ENCODE measurements at places on chromosomes 7 and 10. TPM values are rescaled to one million over a fixed set of nuclear protein-coding genes. Genes with fewer than 3 reads are reported as not detected.
A peak's percentile ranks its signal among the peaks of the same experiment; 100 is the strongest.

ENKUR gene
- not detected for total RNA-seq

SFTPA1 gene
- total RNA-seq, result not detected

MACC1 gene
- 6.2 TPM for total RNA-seq

HOXA6 gene
- total RNA-seq, result 0.49 TPM

GPR85 gene
- total RNA-seq, result not detected

SCIN gene
- 0.49 TPM for total RNA-seq

NUTM2B gene
- total RNA-seq, result 0.80 TPM

AGAP4 gene
- total RNA-seq, result 35.4 TPM

LIPF gene
- total RNA-seq, result not detected

GIMAP4 gene
- 0.27 TPM for total RNA-seq

FAM170B gene
- total RNA-seq, result not detected

NKX1-2 gene
- total RNA-seq, result not detected

DNA sequence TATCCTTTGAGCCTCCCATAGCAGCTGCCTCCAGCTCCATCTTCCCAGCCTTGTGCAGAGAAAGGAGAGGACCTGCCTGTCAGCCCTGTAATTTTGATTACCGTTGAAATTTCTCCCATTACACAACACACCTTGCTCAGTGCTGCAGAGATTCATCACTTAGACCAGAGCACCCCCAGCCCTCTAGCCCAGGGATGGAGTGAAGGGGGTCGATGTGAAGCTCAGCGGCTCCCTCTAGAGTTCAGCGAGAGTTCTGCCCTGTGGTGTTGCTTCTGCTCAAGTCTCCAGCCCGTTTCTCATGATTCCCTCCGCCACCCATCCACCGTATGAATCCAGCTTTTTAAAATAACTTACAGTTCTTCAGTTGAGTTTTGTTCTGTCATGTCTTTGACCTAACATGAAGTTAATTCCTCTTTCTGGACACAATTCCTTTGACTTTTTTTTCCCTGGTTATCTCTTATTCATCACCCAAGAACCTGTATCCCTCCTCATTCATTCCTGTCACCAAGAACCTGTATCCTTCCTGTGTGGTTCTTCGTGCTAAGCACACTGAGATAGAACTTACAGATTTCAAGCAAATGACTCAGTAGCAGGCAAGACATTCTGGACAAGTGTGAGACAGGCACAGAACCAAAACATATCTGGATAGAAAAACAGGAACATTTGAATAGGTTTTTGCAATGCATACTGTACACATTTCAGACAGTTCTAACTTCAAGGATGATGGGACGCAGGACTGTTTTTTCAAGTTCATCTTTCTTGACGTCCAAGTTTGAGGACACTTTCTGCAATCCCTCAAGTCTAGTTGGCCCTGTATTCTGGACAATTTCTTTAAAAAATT lies 35.0 kb upstream of the ZNF32 start:
- no peaks in the 10 kb centered on the region for H3K27me3 ChIP-seq
- H3K36me3 ChIP-seq, result no peaks in the 10 kb centered on the region
- DNase-seq, result no peak
- H3K27ac ChIP-seq, result no peak overlapping the region

- H3K27me3 ChIP-seq, result no peaks in the 10 kb centered on the region
- H3K27ac ChIP-seq, result no peak overlapping the region
- H3K4me1 ChIP-seq, result peaks cover 23% of the 10 kb centered on the region
- no peaks in the 10 kb centered on the region for H3K36me3 ChIP-seq
- peak; percentile 58 for DNase-seq
These were observed 177.6 kb upstream of the NAMPT start for GRCh38 chr7:106462365-106462859.

GRCh38 chr7:130490888-130491804 lies 739 bp upstream of the MEST start:
- H3K27ac ChIP-seq, result no peak overlapping the region
- no peaks in the 10 kb centered on the region for H3K36me3 ChIP-seq
- H3K27me3 ChIP-seq, result no peaks in the 10 kb centered on the region
- H3K4me3 ChIP-seq, result no peak overlapping the region
- peak; percentile 44 for DNase-seq

DNA sequence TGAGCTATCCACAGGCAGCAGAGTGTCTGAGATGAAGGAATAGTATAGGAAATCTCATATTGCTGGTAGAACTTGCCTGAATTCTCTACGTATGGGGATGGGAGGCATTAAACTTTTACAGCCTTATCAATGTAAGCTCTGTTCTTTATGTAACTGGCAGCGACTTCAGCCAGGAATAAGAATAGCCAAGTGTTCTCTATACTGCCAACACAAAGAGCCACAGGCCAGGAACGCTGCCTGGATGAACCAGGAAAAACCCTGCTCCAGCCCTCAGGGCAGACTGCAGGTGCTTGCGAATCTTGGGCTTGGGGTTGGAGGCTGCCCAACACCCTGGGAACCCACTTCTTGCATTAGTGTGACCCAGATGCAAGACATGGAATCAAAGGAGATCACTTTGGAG lies 6.1 kb upstream of the OLAH start:
- no peaks in the 10 kb centered on the region for H3K4me1 ChIP-seq
- H3K27ac ChIP-seq, result no peak overlapping the region
- H3K36me3 ChIP-seq, result no peaks in the 10 kb centered on the region
- H3K4me3 ChIP-seq, result no peak overlapping the region

DNA sequence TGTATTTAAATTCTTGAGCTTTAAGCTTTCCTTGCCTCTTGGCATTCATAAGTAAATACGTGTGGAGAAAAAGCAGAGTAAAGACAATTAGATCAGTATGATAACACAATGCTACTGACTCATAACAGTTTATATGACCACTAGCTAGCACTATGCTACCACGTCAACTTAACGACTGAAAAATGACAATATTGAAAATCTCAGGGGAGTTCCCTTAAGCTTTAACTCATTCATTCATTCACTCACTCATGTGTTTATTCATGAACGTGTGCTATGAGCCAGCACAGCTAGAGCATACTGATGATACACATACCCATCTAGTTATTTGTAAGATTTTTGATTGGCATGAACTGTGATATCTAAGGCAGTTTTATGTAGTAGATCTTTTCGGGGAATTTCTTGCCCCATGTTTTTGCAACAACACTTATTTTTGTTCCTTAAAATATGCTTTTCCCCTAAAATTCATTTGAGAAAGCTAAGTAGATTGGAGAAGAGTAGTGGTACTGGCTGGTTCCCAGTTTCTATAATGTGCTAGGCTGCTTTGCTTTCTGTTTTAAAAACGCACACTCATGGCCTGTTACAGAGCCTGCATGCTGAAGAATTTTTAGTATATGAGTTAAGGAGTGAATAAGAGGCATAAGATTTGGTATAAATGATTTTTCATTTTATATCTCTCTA lies 57.4 kb upstream of the ACBD5 start:
- H3K36me3 ChIP-seq, result no peaks in the 10 kb centered on the region
- H3K4me1 ChIP-seq, result no peaks in the 10 kb centered on the region
- H3K27ac ChIP-seq, result no peak overlapping the region

DNA sequence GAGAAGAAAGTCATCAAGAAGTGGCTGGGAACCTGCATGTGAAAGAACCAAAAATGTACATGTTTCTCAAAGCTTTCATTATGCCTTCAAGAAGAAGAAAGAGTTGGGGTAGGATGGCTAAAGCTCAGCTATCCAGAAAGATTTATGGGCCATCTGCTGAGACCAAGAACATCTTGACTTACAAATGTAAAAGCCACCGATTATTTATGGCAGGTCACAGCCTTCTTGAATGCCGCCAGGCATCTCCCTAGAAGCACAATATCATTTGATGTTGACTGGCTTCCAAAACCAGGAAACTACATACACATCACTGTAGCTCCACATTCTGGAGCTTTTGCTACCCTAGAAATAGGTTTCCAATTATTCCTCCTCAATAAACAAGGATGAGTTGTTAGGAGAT lies 254.2 kb upstream of the AOAH start:
- H3K36me3 ChIP-seq, result no peaks in the 10 kb centered on the region
- no peak overlapping the region for H3K4me3 ChIP-seq
- H3K4me1 ChIP-seq, result no peaks in the 10 kb centered on the region
- no peak for DNase-seq
- H3K27ac ChIP-seq, result no peak overlapping the region
- no peaks in the 10 kb centered on the region for H3K27me3 ChIP-seq

DNA sequence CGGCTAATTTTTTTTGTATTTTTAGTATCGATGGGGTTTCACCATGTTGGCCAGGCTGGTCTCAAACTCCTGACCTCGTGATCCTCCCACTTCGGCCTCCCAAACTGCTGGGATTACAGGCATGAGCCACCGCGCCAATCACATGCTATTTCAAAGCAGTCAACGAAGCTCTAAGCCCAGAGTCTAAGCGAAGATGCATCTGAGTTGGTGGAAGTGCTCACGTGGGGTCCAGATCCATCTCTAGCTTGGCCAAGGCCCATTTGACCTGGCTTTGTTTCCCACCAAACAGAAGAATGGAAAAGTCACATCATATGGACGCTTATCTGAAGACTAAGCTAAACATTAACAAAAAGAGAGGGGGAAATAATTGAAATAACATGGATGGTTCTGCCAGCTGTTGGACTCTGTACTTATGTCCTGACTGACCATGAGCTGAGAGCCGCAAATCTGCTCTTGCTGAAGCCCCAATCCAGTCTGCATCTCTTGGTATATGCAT lies 3.8 kb upstream of the GTF2I start:
- peaks cover 30% of the 10 kb centered on the region for H3K4me1 ChIP-seq
- H3K27ac ChIP-seq, result no peak overlapping the region
- H3K27me3 ChIP-seq, result no peaks in the 10 kb centered on the region
- no peak overlapping the region for H3K4me3 ChIP-seq

GRCh38 chr7:2520761-2521290 lies 1.3 kb downstream of the LFNG start:
- no peak for DNase-seq
- H3K4me3 ChIP-seq, result peak overlapping the region; percentile 97
- H3K27ac ChIP-seq, result peak overlapping the region; percentile 44
- peaks cover 55% of the 10 kb centered on the region for H3K4me1 ChIP-seq
- no peaks in the 10 kb centered on the region for H3K27me3 ChIP-seq
- H3K36me3 ChIP-seq, result peaks cover 44% of the 10 kb centered on the region

GRCh38 chr7:70406186-70406949 lies 725.6 kb upstream of the GALNT17 start:
- no peak overlapping the region for H3K4me3 ChIP-seq
- H3K36me3 ChIP-seq, result no peaks in the 10 kb centered on the region
- DNase-seq, result peak; percentile 25
- peaks cover 49% of the 10 kb centered on the region for H3K4me1 ChIP-seq
- H3K27me3 ChIP-seq, result no peaks in the 10 kb centered on the region
- H3K27ac ChIP-seq, result peak overlapping the region; percentile 5

DNA sequence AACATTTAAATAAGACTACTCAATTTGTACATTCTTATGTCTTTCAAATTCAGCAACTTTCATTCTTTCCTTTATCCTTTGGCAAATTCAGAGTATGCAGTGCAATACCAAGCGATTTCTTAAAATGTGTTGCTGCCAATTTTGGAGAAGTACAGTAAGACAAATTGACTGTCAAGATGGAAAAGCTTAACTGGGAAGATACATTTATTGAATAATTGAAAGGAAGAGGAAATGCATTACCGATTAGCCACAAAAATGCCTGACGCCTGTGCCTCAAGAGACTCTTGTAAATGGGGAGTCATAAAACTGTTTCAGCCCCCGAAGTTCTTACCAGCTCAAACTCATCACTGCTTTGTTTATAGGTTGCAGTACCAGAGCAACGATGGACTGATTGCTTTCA lies 373.3 kb upstream of the GALNT17 start:
- DNase-seq, result no peak
- peaks cover 14% of the 10 kb centered on the region for H3K4me1 ChIP-seq
- no peak overlapping the region for H3K4me3 ChIP-seq

DNA sequence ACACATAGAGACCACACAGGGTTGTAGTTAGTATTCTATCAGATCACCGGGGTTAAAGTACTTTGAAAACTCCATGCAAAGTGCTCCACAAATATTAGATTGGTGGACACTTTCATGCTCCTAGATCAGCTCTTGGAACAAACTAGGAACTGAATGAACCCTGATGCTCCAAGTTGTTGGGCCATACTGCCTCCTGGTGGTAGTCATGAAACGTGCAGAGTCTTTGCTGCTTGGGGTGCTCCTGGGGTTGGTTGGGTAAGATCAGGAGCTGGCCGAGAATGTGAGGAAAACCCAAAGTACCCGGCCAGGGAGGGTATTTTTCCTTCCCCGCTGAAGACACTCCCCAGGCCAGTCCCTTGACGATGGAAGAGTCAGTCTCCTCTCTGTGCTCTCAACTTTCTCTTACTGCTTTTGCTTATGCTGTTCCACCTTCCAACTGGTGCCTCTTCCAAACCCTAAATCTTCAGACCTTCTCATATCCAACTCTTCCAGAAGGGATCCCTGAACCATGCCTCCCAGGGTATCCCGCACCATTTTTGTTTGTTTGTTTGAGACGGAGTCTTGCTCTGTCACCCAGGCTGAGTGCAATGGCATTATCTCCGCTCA lies 918 bp upstream of the RPEL1 start:
- no peak overlapping the region for H3K4me3 ChIP-seq
- H3K4me1 ChIP-seq, result peaks cover 18% of the 10 kb centered on the region
- DNase-seq, result peak; percentile 81
- no peak overlapping the region for H3K27ac ChIP-seq
- no peaks in the 10 kb centered on the region for H3K36me3 ChIP-seq

DNA sequence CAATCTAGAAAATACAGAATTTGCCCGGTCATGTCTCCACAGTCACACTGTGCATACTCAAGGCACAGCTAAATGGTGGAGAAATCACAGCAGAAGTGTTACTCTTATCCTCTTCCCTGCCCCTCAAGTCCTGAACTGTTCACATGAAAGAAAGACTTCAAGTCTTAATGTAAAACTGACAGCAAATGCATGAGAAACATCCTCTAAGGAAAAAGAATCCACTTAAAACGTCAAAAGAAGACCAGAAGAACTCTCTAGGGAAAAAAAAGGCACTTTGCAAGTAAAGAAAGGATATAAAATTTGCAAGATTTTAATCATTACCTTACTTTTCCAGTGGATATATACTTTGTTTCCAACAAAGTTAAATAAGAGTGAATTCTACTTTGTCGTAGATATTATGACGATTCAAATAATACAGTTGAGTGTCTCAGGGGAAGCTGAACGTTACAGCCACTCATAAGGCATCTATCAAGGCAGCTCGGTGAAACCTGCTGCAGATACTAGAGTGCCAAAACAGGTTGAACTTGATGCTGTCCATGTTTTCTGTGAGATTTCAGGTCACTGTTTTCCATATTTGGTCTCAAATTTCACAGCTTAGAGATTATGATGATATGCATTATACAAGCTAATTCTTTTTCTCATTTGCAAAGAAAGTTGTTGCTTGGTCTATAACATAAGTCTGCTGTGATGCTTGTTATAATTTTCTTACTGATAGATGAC lies 155.0 kb downstream of the CTTNBP2 start:
- no peak overlapping the region for H3K27ac ChIP-seq
- no peak for DNase-seq
- no peaks in the 10 kb centered on the region for H3K36me3 ChIP-seq
- H3K4me1 ChIP-seq, result no peaks in the 10 kb centered on the region

- no peak overlapping the region for H3K27ac ChIP-seq
- no peak overlapping the region for H3K4me3 ChIP-seq
- H3K4me1 ChIP-seq, result no peaks in the 10 kb centered on the region
These were observed 89.0 kb downstream of the AASS start for GRCh38 chr7:122055073-122055472.

Data from B cell (primary cell).